ENCODE measurements at places on chromosomes 3 and 15. TPM values are rescaled to one million over a fixed set of nuclear protein-coding genes. Genes with fewer than 3 reads are reported as not detected.

DNA sequence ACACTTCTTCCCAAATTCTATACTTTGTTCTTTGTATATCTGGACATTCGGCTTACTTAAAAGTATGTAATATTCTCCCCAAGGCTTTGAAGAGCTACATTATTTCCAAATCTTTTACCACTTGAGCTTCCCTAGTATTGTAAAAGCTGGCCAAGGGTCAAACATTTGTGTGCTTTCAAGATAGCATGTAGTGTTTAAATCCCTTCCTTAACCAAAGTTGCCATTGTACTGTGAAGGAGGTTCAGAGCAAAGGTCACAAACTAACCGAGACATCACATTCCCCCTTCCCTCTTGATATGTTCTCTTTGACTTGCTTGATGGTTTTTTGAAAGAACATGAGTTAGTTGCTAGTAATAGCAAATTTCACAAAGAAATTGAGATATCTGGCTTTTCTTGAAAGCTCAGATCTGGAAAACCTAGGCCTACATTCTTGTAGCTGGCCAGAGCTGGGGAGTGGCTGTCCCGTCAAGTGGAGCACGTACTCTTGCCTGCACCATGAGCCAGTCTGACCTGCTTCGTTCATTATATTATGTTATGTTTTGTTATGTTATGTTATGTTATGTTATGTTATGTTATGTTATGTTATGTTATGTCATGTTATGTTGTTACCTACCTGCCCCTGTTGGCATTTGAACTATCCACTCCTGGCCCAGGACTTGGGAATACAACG lies 60.2 kb downstream of the FILIP1L start:
- no peak overlapping the region for H3K27ac ChIP-seq
- DNase-seq: no peak
- no peaks in the 10 kb centered on the region for H3K36me3 ChIP-seq
- H3K27me3 ChIP-seq: no peaks in the 10 kb centered on the region

GRCh38 chr15:62636823-62637573 lies 405.5 kb upstream of the TPM1 start:
- peaks cover 2% of the 10 kb centered on the region for H3K4me1 ChIP-seq
- H3K27me3 ChIP-seq: peaks cover 4% of the 10 kb centered on the region
- no peaks in the 10 kb centered on the region for H3K36me3 ChIP-seq
- no peak for DNase-seq

GRCh38 chr3:60365360-60365759 lies 885.9 kb downstream of the FHIT start:
- peaks cover 4% of the 10 kb centered on the region for H3K36me3 ChIP-seq
- H3K27me3 ChIP-seq: no peaks in the 10 kb centered on the region
- no peak overlapping the region for H3K4me3 ChIP-seq
- peaks cover 18% of the 10 kb centered on the region for H3K4me1 ChIP-seq
- H3K27ac ChIP-seq: peak overlapping the region; percentile 51
- no peak for DNase-seq

GRCh38 chr15:58312031-58312430 lies 119.8 kb upstream of the LIPC start:
- H3K27ac ChIP-seq: no peak overlapping the region
- no peak overlapping the region for H3K4me3 ChIP-seq
- DNase-seq: no peak
- H3K4me1 ChIP-seq: peaks cover 27% of the 10 kb centered on the region

DNA sequence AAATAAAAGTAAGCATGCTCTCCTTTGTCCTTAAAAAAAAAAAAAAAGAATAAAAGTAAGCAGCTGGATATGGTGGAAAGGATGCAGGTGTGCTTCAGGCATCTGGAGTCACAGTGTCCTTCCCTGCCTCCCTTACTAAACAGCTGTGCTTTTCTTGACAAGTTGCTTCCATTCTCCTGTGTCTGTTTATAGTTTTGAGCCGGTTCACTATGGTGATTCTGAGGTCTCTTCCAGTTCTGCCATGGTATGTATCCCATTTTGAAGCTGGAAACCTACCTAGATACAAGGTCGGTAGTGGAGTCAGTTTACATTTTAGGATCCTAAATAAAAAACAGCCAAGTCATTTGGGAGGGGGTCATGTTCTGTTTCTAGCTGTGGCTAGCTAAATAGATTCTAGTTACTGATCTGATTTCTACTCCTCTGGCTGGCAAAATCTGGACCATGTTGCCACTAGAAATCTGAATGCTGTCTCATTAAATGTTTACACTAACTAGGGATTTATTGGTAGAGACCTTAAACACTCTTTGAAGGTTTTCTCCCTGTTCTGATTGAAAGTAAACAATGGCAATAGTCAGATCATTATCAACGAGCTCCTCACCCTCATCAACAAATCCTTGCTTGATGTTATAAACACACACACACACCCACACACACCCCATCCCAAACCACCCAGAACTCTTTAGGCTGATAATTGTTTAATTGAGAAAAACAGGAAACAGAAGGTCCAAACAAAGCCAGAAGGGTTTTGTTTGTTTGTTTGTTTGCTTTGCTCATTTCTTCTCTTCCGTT lies 7.9 kb downstream of the TNFSF10 start:
- peak overlapping the region; percentile 98 for H3K27ac ChIP-seq
- H3K36me3 ChIP-seq: peaks cover 87% of the 10 kb centered on the region
- H3K4me1 ChIP-seq: peaks cover 82% of the 10 kb centered on the region
- H3K27me3 ChIP-seq: no peaks in the 10 kb centered on the region
- peak; percentile 61 for DNase-seq

DNA sequence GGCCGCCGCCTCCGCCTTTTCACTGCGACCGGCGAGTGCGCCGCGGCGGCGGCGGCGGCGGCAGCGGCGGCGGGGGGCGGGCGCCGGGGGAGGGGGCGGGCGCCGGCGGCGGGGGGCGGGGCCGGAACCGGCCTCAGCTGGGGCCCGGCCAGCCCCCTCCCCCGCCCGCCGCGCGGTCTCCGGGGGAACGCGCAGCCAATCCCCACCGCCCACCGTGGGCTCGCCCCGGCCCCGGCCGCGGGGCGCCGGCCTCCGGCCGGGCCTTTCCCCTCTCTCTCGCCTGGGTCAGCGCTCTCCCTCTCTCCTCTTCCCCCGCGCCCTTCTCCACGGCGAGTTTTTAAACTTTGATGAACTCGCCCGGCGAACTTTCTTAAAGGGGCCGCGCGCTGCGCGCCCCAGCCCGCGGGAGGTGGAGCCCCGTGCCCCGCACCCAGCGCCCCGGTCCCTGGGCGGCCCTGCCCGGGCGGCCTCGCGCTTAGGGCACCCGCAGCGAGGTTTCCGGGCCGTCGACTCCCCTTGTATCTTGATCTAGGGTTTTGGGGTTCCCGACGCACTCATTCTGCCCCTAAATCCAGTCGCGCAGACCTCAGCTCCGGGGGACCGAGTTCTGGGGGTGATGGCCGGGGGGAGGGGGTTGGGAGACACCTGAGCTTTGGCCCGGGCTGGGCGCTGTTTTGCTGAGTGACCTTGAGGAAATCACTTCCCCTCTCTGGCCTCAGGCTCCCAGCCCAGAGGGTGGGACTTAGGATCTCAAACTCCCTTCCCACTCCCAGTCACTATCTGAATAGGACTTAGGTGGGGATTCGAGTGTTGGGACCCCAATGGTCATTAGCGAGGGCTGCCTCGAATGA lies at the start of gene RBPMS2:
RBPMS2 (minus strand) TSS at position 39 of the 851 bp plus-strand sequence. CDS start 270 bp downstream, outside the sequence.
- no peak within 1 kb of the TSS for H3K27ac ChIP-seq
- peak within 1 kb of the TSS; percentile 78 for H3K4me3 ChIP-seq
- H3K27me3 ChIP-seq: peaks cover 72% of the 10 kb centered on the region

DNA sequence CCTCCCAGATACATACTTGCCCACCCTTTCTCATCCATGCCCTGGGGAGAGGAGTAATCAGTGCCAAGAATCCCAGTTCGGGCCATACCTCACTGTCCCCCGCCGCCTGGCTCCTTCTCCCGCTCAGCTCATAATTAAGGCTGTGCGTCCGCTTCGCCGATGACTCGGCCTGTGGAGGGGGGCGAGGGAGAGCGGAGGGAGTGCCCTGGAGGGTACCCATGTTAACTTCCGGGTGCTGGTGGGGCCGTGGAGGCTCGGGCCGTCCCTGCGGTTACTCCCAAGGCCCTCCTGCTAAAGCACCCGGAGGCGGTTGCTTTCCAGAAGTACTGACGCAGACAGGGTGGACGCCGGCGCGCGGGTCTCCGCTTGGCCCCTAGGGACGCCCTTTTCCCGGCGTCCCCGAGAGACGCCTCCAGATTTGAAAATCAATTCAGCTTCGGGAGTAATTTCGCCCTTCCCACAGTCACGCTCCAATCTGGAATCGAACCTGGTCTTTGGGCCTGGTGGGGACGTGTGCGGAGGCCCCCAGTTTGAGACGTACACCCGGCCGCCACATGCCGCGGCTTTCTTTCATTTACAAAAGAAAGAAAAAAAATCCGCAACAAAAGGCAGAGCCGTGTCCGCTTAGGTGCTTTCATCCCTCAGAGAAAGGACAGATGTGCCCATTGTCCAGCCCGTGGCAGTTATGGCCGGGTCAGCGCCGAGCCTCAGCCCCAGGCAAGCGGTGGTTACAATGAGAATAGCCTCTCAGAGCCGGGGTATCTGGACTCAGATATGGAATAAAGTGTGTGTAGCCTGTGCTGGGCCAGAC lies 1.0 kb upstream of the ONECUT1 start:
- peaks cover 6% of the 10 kb centered on the region for H3K4me1 ChIP-seq
- H3K27me3 ChIP-seq: peaks cover 84% of the 10 kb centered on the region
- peaks cover 3% of the 10 kb centered on the region for H3K36me3 ChIP-seq
- H3K27ac ChIP-seq: no peak overlapping the region
- H3K4me3 ChIP-seq: peak overlapping the region; percentile 37

GRCh38 chr15:23416349-23417276 lies 30.4 kb downstream of the GOLGA6L2 start:
- H3K27ac ChIP-seq: no peak overlapping the region
- no peaks in the 10 kb centered on the region for H3K27me3 ChIP-seq
- no peaks in the 10 kb centered on the region for H3K4me1 ChIP-seq
- no peak overlapping the region for H3K4me3 ChIP-seq
- DNase-seq: no peak
- no peaks in the 10 kb centered on the region for H3K36me3 ChIP-seq

GRCh38 chr15:101017093-101017754 lies 98.1 kb downstream of the LRRK1 start:
- no peaks in the 10 kb centered on the region for H3K36me3 ChIP-seq
- peaks cover 4% of the 10 kb centered on the region for H3K27me3 ChIP-seq
- DNase-seq: no peak
- peaks cover 2% of the 10 kb centered on the region for H3K4me1 ChIP-seq
- H3K27ac ChIP-seq: no peak overlapping the region

GRCh38 chr3:115713284-115713683 lies 90.0 kb downstream of the GAP43 start:
- H3K4me3 ChIP-seq: no peak overlapping the region
- peaks cover 14% of the 10 kb centered on the region for H3K27me3 ChIP-seq
- no peak overlapping the region for H3K27ac ChIP-seq
- no peaks in the 10 kb centered on the region for H3K36me3 ChIP-seq
- H3K4me1 ChIP-seq: no peaks in the 10 kb centered on the region

DNA sequence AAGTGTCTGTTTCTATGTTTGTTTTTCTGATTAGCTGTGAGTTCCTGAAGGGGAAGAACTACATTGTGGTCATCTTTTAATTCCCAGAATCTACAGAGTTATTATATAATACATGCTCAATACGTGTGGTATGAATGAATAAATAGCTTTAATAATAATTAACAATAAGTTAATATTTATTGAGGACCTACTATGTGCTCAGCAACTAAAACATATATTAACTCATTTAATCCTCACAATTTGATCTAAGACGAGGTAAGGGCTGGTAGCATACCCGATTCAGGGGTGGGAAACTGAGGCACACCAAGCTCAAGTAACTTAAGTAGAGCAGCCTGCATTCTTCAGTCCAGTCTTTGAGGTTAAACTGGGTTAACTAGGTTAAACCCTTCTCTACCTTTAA lies 553.8 kb downstream of the FOXP1 start:
- H3K27me3 ChIP-seq: no peaks in the 10 kb centered on the region
- H3K36me3 ChIP-seq: peaks cover 62% of the 10 kb centered on the region
- peaks cover 44% of the 10 kb centered on the region for H3K4me1 ChIP-seq
- DNase-seq: no peak

- no peaks in the 10 kb centered on the region for H3K27me3 ChIP-seq
- H3K36me3 ChIP-seq: peaks cover 8% of the 10 kb centered on the region
- H3K4me1 ChIP-seq: peaks cover 48% of the 10 kb centered on the region
- H3K27ac ChIP-seq: peak overlapping the region; percentile 29
Measured at GRCh38 chr15:58451826-58452225, 20.0 kb downstream of the LIPC start.

- no peak overlapping the region for H3K27ac ChIP-seq
- peaks cover 20% of the 10 kb centered on the region for H3K4me1 ChIP-seq
- no peak for DNase-seq
- no peak overlapping the region for H3K4me3 ChIP-seq
Measured at GRCh38 chr3:185940951-185941350, 3.1 kb upstream of the TRA2B start.

GRCh38 chr3:5057857-5058324 lies 64.2 kb upstream of the ARL8B start:
- no peak overlapping the region for H3K27ac ChIP-seq
- H3K27me3 ChIP-seq: peaks cover 7% of the 10 kb centered on the region
- peak overlapping the region; percentile 29 for H3K4me3 ChIP-seq
- no peaks in the 10 kb centered on the region for H3K36me3 ChIP-seq

DNA sequence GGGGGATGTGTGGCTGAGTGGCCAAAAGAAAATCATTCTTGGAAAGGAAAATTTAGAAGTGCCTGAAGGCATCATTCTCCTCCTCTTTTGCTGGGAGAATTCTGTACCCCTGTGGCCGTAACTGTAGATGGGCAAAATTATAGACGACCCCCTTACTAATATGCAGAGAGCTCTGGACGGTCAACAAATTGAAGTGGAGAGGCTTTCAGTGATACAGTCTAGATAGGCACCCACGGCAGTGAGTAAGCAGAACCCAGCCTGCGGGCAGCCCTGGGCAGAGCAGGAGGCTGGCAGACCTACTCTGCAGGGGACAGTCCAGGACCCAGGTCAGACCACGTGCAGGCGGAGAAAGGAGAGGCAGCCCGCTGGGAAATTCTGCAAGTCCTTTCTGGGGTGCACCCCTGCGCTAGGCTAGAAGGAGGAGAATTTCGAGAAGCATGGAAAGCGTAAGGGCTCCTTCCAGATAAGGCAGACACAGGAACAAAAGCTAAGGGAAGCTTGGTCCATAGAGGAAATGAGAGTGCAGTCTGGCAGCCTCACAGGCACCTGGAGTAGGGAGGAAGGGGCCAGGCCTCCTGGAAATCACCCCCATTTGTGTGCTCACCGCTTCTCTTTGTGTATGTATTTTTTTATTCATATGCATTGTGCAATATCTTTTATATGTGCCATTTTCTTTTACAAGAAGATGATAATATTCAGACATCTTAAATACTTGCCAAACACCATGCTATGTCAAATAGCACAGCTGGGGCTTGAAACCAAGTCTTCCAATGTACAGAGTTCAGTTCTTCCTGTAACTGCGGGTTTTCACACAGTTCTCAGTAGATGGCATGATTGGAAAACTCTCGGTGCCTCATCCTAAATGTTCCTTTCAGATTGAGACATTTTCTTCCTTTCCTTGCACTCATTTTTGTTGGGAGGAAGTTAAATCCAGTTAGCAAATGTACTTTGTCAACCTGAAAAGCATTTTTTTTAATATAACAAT lies 40.2 kb downstream of the LRRK1 start:
- no peak overlapping the region for H3K4me3 ChIP-seq
- H3K27me3 ChIP-seq: peaks cover 32% of the 10 kb centered on the region
- no peaks in the 10 kb centered on the region for H3K4me1 ChIP-seq
- no peak overlapping the region for H3K27ac ChIP-seq

The MEX3B gene
- total RNA-seq: 1.1 TPM

The ARHGEF26 gene
- 0.12 TPM for total RNA-seq

The PPP1R14D gene
- not detected for total RNA-seq

The DENND6A gene
- total RNA-seq: 20.8 TPM

The TLR9 gene
- 0.17 TPM for total RNA-seq

The FRMD4B gene
- total RNA-seq: 60.9 TPM

The MRAS gene
- 0.07 TPM for total RNA-seq
